ENCODE measurements at places on chromosomes 12 and 14. TPM values are rescaled to one million over a fixed set of nuclear protein-coding genes. Genes with fewer than 3 reads are reported as not detected.

Gene ZBTB39
- 9.1 TPM for total RNA-seq

Gene KRT86
- total RNA-seq, result not detected

Gene OR6C2
- total RNA-seq, result not detected

Gene RIPK3
- 35.0 TPM for total RNA-seq

Gene KRT83
- total RNA-seq, result not detected
